ENCODE measurements at places on chromosomes 1 and 21. TPM values are rescaled to one million over a fixed set of nuclear protein-coding genes. Genes with fewer than 3 reads are reported as not detected.

Gene CA14
- total RNA-seq = not detected

Gene PLA2G4A
- total RNA-seq = 20.3 TPM

Gene TNNI3K
- 1.8 TPM for total RNA-seq

Gene FCRLB
- total RNA-seq = 2.0 TPM

Gene INPP5B
- 39.0 TPM for total RNA-seq

Gene TMEM200B
- total RNA-seq = 22.8 TPM

Gene MUL1
- 33.2 TPM for total RNA-seq

Gene FCGR1A
- total RNA-seq = not detected

Gene COL9A2
- 7.1 TPM for total RNA-seq

Gene CELF3
- total RNA-seq = not detected

Gene PRRX1
- 270 TPM for total RNA-seq

Gene PTGS2
- total RNA-seq = 4.8 TPM

Gene KLHDC7A
- not detected for total RNA-seq

Gene CELA3B
- not detected for total RNA-seq

Gene TNFRSF8
- under 0.01 TPM for total RNA-seq

Gene LINGO4
- not detected for total RNA-seq

Gene FCRL5
- not detected for total RNA-seq

Gene ASCL5
- total RNA-seq = not detected

Gene SEC16B
- total RNA-seq = 3.1 TPM

Gene MIXL1
- not detected for total RNA-seq

Gene TNFRSF18
- 0.33 TPM for total RNA-seq

Gene CYP4X1
- total RNA-seq = 0.17 TPM

All from smooth muscle cell of trachea (primary cell).